ENCODE measurements at places on chromosomes 3 and 15. TPM values are rescaled to one million over a fixed set of nuclear protein-coding genes. Genes with fewer than 3 reads are reported as not detected.

Gene MEGF11
- not detected for total RNA-seq

Gene GREM1
- not detected for total RNA-seq

Gene MCTP2
- total RNA-seq: 49.8 TPM

Gene P4HTM
- 33.9 TPM for total RNA-seq

Gene PRR20G
- total RNA-seq: not detected

Gene KY
- total RNA-seq: not detected

Gene AGBL1
- not detected for total RNA-seq

Gene SNX33
- total RNA-seq: 4.1 TPM

Gene PEAK1
- 28.2 TPM for total RNA-seq

Gene CSPG4
- total RNA-seq: not detected

Gene GRK7
- total RNA-seq: not detected

Gene LACTB
- total RNA-seq: 18.1 TPM

Gene BLM
- 64.1 TPM for total RNA-seq

Gene BUB1B
- total RNA-seq: 69.3 TPM

Gene CFAP161
- not detected for total RNA-seq

Gene PIGBOS1
- total RNA-seq: 9.7 TPM

Gene PCSK6
- 4.7 TPM for total RNA-seq

Gene GATA2
- total RNA-seq: not detected

Gene GABRR3
- 0.05 TPM for total RNA-seq

Gene XCR1
- total RNA-seq: 0.05 TPM

Gene PLSCR2
- not detected for total RNA-seq

Gene ATRIP
- total RNA-seq: 20.0 TPM

Gene C3orf49
- not detected for total RNA-seq

Gene LRCH3
- 56.4 TPM for total RNA-seq

Gene SPINT1
- total RNA-seq: 12.9 TPM
